ENCODE measurements at places on chromosomes 11 and 22. TPM values are rescaled to one million over a fixed set of nuclear protein-coding genes. Genes with fewer than 3 reads are reported as not detected.

- DNase-seq: no peak
Observed at GRCh38 chr22:47540011-47540410, 777.6 kb downstream of the TBC1D22A start.

DNA sequence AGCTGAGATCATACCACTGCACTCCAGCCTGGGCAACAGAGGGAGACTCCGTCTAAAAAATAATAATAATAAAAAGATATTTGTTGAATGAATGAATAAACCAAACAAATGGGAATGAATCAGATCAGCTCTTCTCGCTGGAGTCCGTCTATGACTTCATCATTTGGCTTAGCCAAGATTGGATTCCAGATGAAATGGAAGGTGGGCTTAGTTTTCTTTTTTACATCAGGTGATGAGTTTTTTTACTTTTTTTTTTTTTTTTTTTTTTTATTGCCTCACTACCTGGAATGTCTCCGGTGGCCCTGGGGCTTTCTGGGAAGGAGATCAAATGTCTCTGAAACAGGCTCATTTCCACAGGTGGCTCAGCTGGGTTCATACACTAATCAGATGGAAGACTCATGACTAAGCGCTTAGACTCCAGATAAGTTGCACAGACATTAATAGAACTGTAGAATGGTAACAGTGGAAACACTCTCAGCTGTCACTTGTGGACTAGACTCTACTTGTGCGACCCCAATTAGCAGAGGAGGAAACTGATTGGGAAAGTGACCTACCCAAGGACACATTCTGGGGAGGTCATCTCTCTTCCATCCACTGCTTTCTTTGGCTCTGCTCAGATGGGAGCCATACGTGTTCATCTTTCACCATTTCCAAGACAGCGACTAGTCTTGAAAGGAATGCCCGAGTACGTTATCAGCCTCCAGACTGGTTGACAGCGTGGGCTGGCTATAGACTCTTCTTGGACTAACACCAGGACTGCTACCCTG lies 20.5 kb upstream of the RBFOX2 start:
- no peak for DNase-seq

GRCh38 chr11:3825473-3826154 lies 15.1 kb downstream of the RHOG start:
- DNase-seq: no peak

DNA sequence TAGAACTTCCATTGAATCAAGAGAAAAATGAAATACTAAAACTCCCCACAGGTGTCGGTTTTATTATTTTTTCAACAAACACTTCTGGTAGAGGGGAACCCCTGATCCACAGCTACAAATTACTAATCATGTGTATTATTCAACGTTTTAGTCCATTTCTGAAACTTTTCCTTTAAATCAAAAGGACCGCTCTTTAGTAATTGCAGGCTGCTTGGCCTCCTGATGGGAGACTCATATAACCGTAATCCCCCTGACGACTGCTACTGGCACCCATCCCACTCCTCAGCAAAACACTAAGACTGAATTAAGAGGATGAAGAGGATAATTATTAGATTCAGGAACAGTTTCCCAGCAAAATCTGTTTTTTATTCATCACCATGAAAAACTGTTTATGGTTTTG lies 46.4 kb downstream of the PAX6 start:
- DNase-seq: no peak

DNA sequence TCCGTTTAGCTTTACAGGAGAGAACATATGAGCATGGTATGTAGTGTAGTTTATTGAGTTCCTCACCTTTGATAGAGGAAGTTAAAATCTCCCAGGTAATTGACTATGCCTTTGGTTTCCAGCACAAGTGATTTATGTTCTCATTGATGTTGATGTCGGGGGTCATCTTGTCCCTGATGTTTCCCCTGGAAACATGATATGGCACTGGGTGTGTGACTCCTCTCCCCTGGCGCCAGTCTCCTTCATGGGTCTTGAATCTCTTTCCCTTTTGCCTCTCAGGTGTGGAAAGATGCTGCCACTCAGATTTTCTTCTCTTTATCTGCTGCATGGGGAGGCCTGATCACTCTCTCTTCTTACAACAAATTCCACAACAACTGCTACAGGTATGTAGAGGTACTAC lies 28.3 kb downstream of the SLC6A5 start:
- no peak for DNase-seq

SERHL2 gene
- total RNA-seq: not detected

Data from upper lobe of left lung (tissue), 6 donors.